ENCODE measurements at places on chromosomes 5 and 9. TPM values are rescaled to one million over a fixed set of nuclear protein-coding genes. Genes with fewer than 3 reads are reported as not detected.

Gene RBM18
- total RNA-seq = 15.2 TPM

Gene GABRG2
- total RNA-seq = 3.4 TPM

Gene C6
- total RNA-seq = not detected

Gene TBC1D9B
- total RNA-seq = 72.4 TPM

Gene SMC2
- 74.0 TPM for total RNA-seq

All from A172 (cell line).